ENCODE measurements at places on chromosomes 7 and 10.
A peak's percentile ranks its signal among the peaks of the same experiment; 100 is the strongest.

- DNase-seq, result no peak
Observed at GRCh38 chr10:100553929-100554328, 18.2 kb downstream of the HIF1AN start.

DNA sequence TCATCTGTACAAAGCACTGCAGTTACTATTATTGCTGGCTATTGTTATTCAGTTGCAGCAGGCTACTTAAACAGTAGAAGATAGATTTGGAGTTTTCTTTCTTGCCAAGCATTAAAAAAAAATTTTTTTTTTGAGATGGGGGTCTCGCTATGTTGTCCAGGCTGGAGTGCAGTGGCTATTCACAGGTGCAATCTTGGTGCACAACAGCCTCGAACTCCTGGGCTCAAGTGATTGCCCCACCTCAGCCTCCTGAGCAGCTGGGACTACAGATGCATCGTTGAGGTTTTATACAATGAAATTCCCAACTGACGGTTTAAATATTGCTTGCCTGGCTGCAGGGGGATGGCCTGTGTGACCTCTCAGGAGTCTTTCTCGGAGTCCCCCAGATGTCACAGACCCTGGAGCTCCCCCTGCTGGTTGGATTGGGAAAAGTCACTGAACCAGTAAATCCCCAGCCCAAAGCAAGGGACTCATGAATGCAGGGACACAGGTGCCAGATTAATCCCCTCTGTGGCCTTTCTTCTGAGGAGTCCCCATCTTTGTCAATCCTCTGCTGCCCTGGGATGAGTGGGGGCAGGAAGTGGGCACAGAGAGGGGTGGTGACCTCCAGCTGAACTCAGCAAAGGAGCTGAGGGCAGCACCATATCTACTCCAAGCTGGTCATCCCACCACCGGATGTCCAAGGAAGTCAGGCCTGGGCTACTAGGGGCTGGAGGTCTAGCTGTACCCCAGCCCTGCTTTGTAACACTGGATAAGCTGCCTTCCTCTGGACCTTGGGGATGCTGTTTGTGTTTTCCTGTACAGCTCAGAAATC, 149.6 kb downstream of the C10orf105 start:
- peak; percentile 59 for DNase-seq

DNA sequence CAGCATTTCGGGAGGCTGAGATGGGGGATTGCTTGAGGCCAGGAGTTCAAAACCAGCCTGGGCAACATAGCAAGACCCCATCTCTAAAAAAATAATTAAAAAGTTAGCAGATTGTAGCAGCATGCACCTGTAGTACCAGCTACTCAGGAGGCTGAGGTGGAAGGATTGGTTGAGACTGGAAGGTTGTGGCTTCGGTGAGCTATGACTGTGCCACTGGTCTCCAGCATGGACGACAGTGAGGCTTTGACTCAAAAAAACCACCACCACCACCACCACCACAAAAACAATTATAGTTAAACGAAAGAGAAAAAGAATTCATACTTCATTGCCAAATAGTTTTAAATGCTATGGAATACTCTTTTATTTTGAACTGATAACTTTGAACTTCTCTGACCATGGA, 63.4 kb downstream of the VTI1A start:
- no peak for DNase-seq

- DNase-seq, result no peak
Observed at GRCh38 chr7:2209146-2209960, 23.4 kb downstream of the MAD1L1 start.

DNA sequence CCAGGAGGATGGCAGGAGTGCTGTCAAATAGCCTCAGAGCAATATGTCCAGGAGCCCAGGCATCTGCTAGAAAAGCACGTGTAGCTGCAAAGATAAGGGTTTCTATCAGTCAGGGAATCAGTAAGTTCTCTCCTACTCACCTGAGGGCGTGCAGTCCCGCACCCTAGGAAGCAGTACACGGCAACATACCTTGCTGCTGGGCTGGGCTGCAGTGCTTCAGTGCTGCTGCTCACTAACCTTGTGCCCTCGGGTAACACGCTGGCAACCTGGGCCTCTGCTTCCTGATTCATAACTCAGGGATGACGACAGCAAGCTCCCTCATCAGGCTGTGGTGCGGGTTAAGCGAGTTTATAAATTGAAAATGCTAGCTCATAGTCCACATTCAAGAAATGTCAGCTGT, 29.5 kb upstream of the CCNY start:
- DNase-seq, result no peak

- no peak for DNase-seq
Observed at GRCh38 chr7:101468546-101469275, 106.0 kb downstream of the COL26A1 start.

DNA sequence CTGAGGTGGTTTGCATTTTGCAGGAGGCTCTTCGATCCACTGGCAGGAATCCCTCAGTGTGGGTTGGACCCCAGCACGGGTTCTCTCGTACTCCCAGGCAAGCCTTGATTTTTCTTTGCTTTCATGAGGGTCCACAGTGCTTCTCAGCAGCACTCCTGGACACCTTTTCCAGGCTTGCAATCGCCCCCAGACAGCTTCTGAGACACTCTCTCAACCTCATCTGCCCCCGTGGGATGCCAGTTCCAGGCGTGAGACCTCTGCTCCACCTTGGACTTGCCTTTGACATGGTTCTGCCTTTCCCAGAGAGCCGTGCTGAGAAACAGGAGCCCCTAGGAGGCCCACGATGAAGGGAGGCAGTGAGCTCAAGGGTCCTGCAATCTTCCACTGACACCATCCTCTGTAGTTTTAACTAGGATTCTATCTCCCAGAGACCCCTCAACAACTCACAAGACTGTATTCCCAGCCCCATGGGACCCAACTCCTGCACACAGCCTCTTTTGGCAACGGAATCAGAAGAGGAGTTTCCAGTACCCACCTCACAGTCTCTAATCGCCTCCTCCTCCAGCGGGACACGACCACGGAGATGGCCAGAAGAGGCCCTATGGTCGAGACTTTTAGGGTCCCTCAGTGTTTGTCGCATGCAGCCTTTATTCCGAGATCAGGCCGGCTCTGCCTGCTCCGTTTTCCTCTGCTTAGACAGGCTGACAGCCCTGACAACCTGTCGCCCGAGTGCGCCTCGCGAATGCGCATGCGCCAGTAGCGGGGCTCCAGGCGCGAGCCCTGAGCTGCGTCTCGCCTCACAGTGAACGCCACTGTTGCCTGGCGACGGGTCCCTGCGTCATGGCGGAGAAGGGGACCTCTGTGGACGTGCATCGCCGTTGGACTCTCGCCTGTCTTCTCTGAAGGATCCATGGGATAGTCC, 26.0 kb upstream of the ZNF273 start:
- peak; percentile 27 for DNase-seq

GRCh38 chr7:150503581-150503980, 11.1 kb upstream of the GIMAP7 start:
- DNase-seq, result no peak

GRCh38 chr10:125186431-125187170, 26.2 kb upstream of the CTBP2 start:
- DNase-seq, result no peak

DNA sequence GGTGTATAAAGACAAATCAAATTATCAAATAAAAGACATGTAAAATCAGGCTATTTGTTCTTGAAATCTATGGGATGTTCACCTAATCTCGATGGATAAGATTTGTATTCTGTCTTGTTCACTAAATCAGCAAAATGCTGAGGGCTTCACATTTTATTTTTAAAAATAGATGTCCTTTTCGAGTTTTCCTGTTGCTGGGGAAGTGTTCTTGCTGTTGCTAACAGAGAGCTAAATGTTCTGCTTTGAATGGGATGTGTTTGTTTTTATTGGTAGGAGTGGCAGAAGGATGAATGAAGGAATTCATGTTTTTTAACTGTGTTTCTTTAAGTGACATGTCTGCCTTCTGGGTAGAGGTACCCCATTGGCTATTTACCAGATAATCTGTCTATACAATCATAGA, 7.3 kb upstream of the SNX13 start:
- no peak for DNase-seq

DNA sequence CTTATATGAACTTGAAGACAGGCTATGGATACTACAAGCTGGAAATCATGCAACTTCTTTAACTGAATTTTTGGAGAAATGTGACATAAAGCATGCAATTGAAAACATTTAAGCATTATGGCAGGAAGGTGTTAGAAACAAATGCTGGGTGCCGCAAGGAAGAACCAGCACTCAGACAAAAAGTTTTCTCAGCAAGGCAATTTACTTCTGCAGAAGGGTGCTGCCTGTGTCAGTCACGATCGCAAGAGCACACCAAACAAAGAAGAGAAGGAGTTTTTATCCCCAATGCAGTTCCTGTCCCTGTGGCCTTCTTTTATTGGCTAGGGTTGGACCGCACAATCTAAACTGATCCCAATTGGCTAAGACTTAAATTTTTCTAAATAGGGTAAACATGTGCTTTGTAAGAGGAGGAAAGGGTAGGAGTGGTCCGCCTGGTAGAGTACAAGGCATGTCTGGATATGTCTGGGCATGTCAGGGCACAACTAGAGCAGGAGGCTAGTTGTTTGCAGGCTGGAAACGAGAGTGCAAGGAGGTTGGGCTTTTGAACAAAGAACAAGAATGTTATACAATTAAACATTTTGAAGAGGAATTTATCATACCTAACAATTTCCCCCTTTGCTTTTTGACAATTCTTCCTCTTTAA, 109.6 kb upstream of the FAM3C start:
- no peak for DNase-seq

- DNase-seq, result no peak
Observed at GRCh38 chr7:141001546-141001945, 13.2 kb downstream of the MRPS33 start.

DNA sequence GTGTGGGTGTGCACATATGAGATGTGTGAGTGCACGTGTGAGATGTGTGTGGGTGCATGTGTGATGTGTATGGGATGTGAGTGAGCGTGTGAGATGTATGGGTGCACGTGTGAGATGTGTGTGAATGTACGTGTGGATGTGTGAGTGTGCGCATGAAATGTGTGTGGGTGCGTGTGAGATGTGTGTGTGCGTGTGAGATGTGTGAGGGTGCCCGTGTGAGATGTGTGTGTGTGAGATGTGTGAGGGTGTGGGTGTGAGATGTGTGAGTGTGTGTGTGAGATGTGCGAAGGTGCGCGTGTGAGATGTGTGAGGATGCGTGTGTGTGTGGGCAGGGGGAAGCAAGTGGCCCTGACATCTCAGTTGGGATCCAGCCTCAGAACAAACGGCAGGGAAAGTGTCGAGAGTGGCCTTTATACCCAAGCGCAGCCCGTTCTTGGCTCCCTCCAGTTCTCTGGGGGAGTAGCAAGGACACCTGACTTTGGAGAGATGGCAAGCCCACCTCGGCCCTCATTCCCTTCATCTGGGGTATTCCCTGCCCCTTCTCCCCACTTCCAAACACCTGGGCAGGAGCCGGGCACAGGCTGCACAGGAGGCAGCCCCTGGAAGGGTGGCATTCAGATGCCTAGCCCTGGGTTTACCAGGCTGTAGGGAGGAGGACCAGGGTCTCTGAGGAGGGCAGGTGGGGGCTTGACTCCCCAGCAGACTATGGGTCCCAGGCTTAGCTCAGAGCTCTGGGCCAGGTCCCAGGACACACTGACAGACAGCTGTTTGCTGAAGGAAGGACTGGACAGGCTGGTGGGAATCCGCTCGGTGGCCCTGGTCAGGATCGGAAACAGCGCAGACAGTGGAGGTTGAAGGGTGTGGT, 31.6 kb downstream of the PPIF start:
- no peak for DNase-seq

DNA sequence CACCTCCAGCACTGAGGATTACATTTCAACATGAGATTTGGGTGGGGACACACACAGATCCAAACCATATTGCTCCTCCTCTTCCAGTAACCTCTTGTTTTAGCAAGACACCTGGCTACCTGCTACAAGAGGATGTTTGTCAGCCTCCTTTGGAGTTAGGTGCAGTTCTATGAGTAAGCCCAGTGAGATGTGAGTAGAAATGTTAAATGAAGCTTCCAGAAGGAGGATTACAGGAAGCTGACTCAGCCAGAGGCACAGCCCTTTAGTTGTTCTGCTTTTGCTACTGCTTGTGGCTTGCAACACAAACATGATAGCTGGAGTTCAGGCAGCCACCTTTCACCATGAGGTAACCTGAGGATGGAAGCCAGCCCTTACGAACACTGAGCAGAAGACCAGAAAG, 382.7 kb upstream of the RNF32 start:
- no peak for DNase-seq

DNA sequence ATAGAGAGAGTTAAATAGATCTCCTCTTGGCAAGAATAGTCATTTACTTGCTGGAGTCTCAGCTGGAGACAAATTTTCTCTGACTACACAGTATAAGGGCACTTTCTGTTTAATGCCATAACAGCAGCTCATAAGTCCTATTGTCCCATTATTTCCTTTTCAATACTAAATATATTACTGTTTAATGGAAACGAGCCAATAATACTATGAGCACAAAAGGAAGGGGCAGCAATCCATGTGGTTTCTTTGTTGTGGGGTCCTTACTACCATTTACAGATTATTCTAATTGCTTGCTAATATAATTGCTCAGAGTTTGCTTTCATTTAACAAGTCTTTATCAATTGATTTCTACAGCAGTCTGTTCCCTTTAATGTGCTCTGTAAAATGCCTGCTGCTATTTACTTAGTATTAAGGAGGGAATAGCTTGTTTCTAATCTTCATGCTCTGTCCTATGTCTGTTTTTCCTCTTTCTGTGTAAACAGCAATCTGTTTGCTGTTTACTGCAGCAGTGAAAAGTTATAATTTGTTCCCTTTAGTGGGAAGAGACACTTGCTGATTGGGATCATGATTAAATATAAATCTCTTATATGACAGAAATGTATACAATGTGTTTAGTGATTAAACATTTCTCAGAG, 296.2 kb upstream of the SMIM30 start:
- no peak for DNase-seq

DNA sequence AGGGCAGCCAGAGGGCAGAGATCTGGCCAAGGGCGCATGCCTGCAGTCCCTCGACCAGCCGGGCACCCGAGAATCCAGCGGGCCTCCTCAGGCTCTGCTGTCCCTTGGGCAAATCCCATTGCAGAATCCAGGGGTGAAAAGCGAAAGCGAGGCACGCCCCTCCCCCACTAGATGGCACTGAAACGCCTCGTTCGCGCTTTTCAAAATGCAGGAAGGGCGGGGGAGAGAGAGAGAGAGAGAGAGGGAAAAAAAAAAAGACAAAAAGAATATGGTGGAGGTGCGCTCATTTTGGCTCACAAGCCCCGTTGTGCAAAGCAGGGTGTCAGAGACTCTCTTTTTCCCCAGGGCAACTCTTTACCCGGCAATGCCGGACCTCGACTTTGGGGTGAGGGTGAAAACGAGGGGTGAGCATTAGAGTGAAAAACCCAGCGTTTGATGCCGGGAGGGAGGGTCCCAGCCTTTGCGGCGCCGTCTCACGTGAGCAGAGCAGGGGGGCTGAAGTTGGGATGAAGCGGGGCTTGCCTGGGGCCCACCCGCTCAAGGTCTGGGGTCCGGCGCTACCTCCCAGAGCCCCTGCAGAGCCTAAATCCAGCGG, 2.5 kb upstream of the TMEM178B start:
- no peak for DNase-seq
